ENCODE measurements at places on chromosomes 12 and 14. TPM values are rescaled to one million over a fixed set of nuclear protein-coding genes. Genes with fewer than 3 reads are reported as not detected.

DNA sequence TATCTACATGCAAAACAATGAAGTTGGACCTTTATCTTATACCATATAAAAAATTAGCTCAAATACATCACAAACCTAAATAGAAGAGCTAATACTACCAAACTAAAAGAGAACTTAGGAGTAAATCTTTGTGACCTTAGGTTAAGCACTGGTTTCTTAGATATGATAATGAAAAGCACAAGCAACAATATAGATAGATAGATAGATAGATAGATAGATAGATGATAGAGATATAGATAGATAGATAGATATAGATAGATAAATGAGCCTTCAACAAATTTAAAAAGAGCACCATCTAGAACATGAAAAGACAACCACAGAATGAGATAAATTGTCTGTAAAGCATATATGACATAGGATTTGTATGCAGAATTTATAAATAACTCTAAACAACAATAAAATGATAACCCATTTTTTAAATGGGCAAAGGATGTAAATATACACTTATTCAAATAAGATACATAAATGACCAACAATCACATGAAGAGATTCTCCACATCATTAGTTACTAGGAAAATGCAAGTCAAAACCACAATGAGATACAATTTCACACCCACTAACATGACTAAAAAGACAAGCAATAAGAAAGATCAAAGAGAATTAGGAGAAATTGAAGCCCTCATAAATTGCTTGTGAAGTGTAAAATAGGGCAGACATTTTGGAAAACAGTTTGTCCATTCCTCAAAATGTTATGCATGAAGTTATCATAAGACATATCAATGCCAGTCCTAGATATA lies 293.7 kb downstream of the BTG1 start:
- DNase-seq, result peak; percentile 46
- H3K4me1 ChIP-seq, result peaks cover 22% of the 10 kb centered on the region
- H3K27me3 ChIP-seq, result peaks cover 2% of the 10 kb centered on the region
- no peak overlapping the region for H3K4me3 ChIP-seq

Gene PARPBP
- polyA plus RNA-seq, result 2.3 TPM

DNA sequence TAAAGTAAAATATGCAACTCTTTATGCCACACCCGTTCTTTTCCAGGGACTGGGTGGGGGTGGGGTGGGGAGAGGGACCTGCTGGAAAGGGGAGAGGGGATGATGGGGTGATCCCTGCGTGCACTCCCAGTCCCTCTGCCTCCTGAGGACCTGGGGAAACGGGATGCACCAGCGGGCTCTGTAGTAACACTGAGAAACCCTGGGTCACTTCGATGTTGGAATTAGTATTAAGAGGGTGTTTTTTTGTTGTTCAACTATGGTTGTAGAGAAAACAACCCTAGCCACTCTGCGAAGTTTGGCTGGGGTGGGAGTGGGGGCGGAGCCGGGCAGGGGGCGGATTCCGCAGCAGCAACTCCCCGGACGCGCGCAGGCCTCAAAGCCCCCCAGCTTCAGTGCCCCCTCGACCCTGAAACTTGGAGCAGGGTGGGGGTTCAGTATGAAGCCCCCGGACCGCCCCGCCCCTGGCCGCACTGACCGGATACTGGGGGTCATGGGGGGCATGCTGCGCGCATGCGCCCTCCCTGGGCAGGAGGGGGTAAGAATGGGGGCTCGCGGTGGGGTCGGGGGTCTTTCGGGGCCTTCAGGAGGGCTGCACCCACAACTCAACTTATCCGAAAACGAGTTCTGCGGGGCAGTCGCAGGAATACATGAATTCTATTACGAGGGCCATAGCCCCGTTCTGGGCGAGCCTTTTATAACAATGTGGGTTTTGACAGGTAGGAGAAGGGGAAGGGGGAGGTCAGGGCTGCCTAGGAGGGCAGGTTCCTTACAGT lies 1.3 kb upstream of the ARHGEF25 start:
- peaks cover 5% of the 10 kb centered on the region for H3K27me3 ChIP-seq
- no peak for DNase-seq
- H3K4me1 ChIP-seq, result peaks cover 24% of the 10 kb centered on the region
- no peaks in the 10 kb centered on the region for H3K36me3 ChIP-seq

DNA sequence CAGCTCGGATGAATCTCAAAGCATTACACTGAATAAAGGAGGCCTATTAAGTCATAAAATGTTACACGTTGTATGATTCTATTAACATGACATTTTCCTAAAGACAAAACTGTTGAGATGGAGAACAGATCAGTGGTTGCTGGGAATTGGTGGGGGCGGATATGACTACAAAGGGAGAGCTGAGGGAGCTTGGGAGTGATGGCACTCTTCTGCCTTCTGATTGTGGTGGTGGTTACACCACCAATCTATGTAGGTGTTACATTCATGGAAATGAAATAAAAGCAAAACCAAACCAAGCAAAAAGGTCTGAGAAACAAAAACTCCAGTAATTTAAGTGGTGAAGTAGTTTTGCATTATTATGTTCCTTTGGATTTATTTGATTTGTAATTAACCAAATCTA lies 16.4 kb upstream of the EVL start:
- DNase-seq, result peak; percentile 57
- H3K36me3 ChIP-seq, result no peaks in the 10 kb centered on the region
- H3K27ac ChIP-seq, result peak overlapping the region; percentile 71
- peaks cover 16% of the 10 kb centered on the region for H3K4me1 ChIP-seq
- H3K27me3 ChIP-seq, result peaks cover 4% of the 10 kb centered on the region
- H3K4me3 ChIP-seq, result no peak overlapping the region

DNA sequence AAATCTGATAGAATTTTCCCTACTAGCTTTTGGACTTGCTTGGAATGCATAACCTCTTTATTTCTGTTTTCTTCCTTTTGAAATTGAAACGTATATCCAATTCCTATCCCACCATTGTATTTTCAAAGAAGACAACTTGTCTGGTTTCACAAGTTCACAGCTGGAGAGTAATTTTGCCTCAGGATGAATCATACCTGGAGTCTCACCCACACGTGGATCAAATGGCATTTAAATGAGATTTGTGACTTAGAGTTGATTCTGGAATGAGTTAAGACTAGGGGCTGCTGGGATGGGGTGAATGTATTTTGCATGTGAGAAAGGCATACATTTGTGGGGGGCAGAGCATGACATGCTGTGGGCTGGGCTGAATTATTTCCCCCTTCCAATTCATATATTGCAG lies 516.5 kb upstream of the MGAT4C start:
- DNase-seq, result no peak
- H3K27ac ChIP-seq, result no peak overlapping the region
- no peaks in the 10 kb centered on the region for H3K4me1 ChIP-seq

DNA sequence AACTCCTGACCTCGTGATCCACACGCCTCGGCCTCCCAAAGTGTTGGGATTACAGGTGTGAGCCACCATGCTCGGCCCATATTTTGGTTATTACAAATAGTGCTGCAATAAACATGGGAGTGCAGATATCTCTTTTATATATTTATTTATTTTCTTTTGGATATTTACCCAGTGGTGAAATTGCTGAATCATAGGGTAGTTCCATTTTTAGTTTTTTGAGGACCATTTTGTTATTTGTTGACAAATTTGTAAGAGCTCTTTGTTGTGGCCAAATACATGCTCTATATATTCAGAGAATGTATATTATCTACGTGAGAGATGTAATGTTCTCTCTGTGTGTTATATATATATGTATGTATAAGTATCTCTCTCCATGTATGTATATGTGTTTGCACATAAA lies 15.9 kb downstream of the AMN1 start:
- no peak overlapping the region for H3K27ac ChIP-seq
- DNase-seq, result no peak
- no peaks in the 10 kb centered on the region for H3K27me3 ChIP-seq
- peaks cover 42% of the 10 kb centered on the region for H3K36me3 ChIP-seq

Gene FRS2
- polyA plus RNA-seq, result 7.8 TPM

DNA sequence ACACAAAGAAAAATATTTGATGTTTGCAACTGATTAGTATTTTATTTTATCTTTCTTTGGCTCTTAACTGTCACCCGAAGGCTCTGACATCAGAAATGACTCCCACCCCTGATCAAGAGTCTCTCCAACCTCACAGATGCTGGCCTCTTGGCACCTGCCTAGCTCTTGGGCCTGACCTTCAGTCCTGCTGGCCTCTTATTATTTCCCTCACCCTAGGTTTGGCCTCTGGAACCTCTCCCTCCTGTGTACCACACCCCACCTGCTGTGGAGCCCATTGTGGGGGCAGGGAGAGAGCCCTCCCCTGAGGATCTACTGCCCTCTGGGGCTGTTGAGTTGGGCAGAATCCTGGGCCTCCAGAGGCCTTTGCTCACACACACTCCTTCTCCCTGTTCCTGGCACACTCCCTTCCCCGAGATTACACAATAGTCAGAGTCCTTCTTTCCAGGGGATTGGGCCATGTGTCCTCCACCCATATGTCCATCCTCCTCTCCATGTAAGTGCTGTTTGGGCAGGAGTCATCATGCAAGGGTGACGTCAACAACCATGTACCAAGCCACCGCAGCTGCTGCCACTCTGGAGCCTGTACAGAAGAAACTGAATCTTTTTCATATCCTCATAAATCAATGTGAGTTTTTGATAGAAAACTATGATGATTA lies 124.3 kb downstream of the RASSF9 start:
- no peak overlapping the region for H3K27ac ChIP-seq
- H3K36me3 ChIP-seq, result no peaks in the 10 kb centered on the region
- no peak overlapping the region for H3K4me3 ChIP-seq

Gene NKX2-1
- polyA plus RNA-seq, result not detected

- peaks cover 27% of the 10 kb centered on the region for H3K4me1 ChIP-seq
- H3K27me3 ChIP-seq, result peaks cover 10% of the 10 kb centered on the region
- no peak overlapping the region for H3K27ac ChIP-seq
- DNase-seq, result no peak
Measured at GRCh38 chr14:105864116-105864515, 337.7 kb downstream of the TMEM121 start.

Gene SYNDIG1L
- not detected for polyA plus RNA-seq

Gene TAOK3
- 75.4 TPM for polyA plus RNA-seq

GRCh38 chr12:58575256-58575655 lies 345.0 kb downstream of the LRIG3 start:
- no peaks in the 10 kb centered on the region for H3K27me3 ChIP-seq
- no peak overlapping the region for H3K4me3 ChIP-seq
- no peak for DNase-seq
- H3K4me1 ChIP-seq, result no peaks in the 10 kb centered on the region

Gene EPYC
- polyA plus RNA-seq, result not detected

- no peak for DNase-seq
- H3K36me3 ChIP-seq, result no peaks in the 10 kb centered on the region
- peaks cover 30% of the 10 kb centered on the region for H3K4me1 ChIP-seq
- H3K27ac ChIP-seq, result peak overlapping the region; percentile 25
- H3K27me3 ChIP-seq, result peaks cover 6% of the 10 kb centered on the region
Measured at GRCh38 chr14:69932391-69932790, 53.2 kb downstream of the SMOC1 start.

- H3K4me1 ChIP-seq, result peaks cover 27% of the 10 kb centered on the region
- peaks cover 10% of the 10 kb centered on the region for H3K27me3 ChIP-seq
- no peak overlapping the region for H3K27ac ChIP-seq
Measured at GRCh38 chr14:61568572-61569011, 126.7 kb upstream of the HIF1A start.

Gene PUS1
- 14.5 TPM for polyA plus RNA-seq

- no peaks in the 10 kb centered on the region for H3K4me1 ChIP-seq
- no peak overlapping the region for H3K4me3 ChIP-seq
- H3K27ac ChIP-seq, result no peak overlapping the region
- DNase-seq, result no peak
- peaks cover 8% of the 10 kb centered on the region for H3K27me3 ChIP-seq
Measured at GRCh38 chr14:103315351-103315911, 18.6 kb upstream of the EIF5 start.

Gene LHX5
- not detected for polyA plus RNA-seq

- H3K27me3 ChIP-seq, result peaks cover 2% of the 10 kb centered on the region
- peaks cover 17% of the 10 kb centered on the region for H3K36me3 ChIP-seq
- no peaks in the 10 kb centered on the region for H3K4me1 ChIP-seq
- no peak overlapping the region for H3K4me3 ChIP-seq
- no peak for DNase-seq
Measured at GRCh38 chr12:113386866-113387566, 16.7 kb downstream of the SDS start.

Gene ARMH4
- polyA plus RNA-seq, result not detected

GRCh38 chr14:103621860-103622259 lies 7.2 kb upstream of the KLC1 start:
- no peaks in the 10 kb centered on the region for H3K36me3 ChIP-seq
- H3K4me1 ChIP-seq, result peaks cover 11% of the 10 kb centered on the region
- no peak overlapping the region for H3K27ac ChIP-seq
- DNase-seq, result no peak
- peaks cover 4% of the 10 kb centered on the region for H3K27me3 ChIP-seq
- H3K4me3 ChIP-seq, result no peak overlapping the region

GRCh38 chr14:26293909-26294308 lies 303.9 kb downstream of the NOVA1 start:
- no peak overlapping the region for H3K4me3 ChIP-seq
- H3K4me1 ChIP-seq, result no peaks in the 10 kb centered on the region
- no peak overlapping the region for H3K27ac ChIP-seq

DNA sequence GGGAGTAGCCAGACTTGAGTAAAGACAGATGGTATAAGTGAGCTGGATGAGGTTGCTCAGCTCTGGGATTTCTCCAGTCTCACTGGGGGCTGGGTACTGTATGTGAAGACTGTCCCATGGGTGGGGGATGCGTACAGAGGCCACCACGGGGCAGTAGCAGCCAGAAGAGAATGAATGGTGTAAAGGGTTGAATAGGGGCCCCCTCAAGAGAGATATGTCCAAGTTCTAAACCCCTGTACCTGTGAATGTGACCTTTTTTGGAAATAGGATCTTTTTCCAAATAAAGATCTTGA lies 21.8 kb upstream of the BCDIN3D start:
- DNase-seq, result no peak
- H3K4me1 ChIP-seq, result peaks cover 2% of the 10 kb centered on the region
- no peak overlapping the region for H3K27ac ChIP-seq
- H3K36me3 ChIP-seq, result no peaks in the 10 kb centered on the region
- no peaks in the 10 kb centered on the region for H3K27me3 ChIP-seq

Gene ERBB3
- not detected for polyA plus RNA-seq

Gene PTPRO
- 0.22 TPM for polyA plus RNA-seq

Gene ST8SIA1
- not detected for polyA plus RNA-seq

Gene SMOC1
- not detected for polyA plus RNA-seq

GRCh38 chr12:51395283-51396230 lies 4.4 kb upstream of the GALNT6 start:
- peaks cover 10% of the 10 kb centered on the region for H3K27me3 ChIP-seq
- H3K36me3 ChIP-seq, result no peaks in the 10 kb centered on the region
- H3K4me3 ChIP-seq, result peak overlapping the region; percentile 88
- peaks cover 53% of the 10 kb centered on the region for H3K4me1 ChIP-seq

DNA sequence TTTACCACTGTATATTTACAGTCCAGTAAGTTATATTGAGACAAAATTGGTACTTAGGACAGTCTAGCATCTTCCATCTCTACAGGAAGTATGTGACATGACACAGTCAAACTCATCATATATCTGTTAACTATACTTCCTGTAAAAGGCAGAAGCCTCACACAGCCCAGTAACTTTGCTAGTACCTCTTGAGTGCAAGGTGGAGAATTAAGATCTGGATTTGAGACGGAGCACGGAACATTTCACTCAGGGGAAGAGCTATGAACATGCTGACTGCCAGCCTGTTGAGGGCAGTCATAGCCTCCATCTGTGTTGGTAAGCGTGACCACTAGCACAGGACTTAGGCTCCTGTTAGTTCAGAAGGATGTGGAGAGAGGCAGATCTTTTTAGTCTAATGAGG lies 333.7 kb upstream of the OR4E1 start:
- no peak overlapping the region for H3K4me3 ChIP-seq
- H3K27ac ChIP-seq, result no peak overlapping the region
- H3K4me1 ChIP-seq, result peaks cover 10% of the 10 kb centered on the region
- H3K27me3 ChIP-seq, result peaks cover 5% of the 10 kb centered on the region
- no peaks in the 10 kb centered on the region for H3K36me3 ChIP-seq

Gene TOMM20L
- polyA plus RNA-seq, result not detected

Measured in immature natural killer cell (primary cell).